ENCODE measurements at places on chromosomes 1 and 21.

DNA sequence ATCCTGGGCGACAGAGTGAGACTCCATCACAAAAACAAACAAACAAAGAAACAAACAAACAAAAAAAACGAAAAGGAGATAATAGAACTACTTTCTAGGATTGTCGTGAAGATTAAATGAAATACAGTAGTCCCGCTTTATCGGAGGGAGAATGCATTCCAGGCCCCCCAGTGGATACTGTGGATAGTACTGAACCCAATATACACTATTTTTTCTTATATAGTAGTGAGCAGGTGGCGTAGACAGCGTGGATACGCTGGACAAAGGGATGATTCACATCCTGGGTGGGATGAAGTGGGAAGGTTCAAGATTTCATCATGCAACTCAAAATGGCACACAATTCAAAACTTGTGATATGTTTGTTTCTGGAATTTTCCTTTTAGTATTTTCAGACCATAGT lies 8.0 kb downstream of the SLC35F3 start:
- DNase-seq, result no peak

DNA sequence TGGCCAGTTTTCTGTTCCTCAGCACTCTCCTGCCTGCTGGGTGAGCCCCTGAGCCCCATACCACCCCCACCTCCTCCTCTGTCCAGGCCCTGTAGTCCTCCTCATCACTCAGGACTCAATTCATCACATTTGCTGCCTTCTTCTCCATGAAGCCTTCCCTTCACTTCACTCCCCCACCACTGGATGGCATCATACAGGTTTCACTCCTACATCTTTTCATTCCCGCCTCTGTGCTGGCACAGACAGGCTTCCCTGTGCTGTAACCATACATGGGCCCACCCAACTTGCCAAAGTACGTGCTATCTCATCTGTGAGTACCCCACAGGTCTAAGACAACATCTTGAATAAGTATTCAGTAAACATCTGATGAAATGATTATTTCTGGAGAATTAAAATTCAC lies 56.9 kb downstream of the SLC45A1 start:
- DNase-seq, result no peak

DNA sequence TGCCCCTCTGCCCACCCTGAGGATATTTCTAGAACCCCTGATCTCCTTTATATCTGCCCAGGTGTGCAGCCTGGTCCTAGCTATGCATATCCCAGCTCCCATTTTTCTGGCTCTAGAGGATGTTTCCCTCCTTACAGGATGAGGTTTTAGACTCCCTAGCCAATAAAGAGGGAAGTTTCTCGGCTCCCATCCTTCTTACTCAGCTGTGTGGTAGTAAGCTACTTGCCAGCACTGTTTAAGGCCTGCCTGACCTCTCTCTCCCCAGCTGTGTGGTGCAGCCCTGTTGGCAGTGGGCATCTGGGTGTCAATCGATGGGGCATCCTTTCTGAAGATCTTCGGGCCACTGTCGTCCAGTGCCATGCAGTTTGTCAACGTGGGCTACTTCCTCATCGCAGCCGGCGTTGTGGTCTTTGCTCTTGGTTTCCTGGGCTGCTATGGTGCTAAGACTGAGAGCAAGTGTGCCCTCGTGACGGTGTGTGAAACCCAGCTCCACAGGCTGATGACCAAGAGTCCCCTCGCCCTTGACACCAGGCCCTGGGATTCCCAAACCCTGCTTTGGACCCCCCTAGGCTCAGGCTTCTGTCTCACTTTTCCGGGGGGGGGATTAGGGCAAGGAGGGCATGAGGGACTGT lies 7.8 kb upstream of the P3R3URF start:
- DNase-seq, result no peak

GRCh38 chr1:8541961-8542521 lies 224.1 kb downstream of the SLC45A1 start:
- no peak for DNase-seq

GRCh38 chr21:34684174-34684876 lies 15.5 kb downstream of the CLIC6 start:
- DNase-seq, result no peak

- no peak for DNase-seq
Measured at GRCh38 chr21:35711213-35711612, 349.1 kb downstream of the SETD4 start.

DNA sequence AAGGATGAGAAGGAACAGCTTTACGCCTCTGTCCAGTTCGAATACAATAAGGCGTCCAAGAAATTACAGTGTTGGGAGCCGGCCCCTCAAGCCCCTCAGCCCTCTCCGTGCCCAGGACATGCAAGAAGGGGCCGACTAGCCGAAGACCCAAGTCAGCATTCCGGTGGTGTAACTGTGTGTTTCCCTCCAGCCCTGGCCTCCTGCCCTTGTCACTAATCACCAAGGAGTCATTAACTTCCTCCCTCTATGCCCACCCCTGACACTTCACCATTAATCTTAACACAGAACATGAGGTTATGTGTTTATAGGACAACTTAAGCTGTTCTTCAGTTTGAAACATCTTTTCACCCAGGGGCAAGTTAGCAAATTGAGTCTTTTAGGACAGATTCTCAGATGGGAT lies 16.4 kb upstream of the C4BPB start:
- no peak for DNase-seq

- no peak for DNase-seq
Measured at GRCh38 chr1:109777436-109777835, 13.7 kb upstream of the EPS8L3 start.

GRCh38 chr1:212167098-212167497 lies 118.1 kb upstream of the PPP2R5A start:
- DNase-seq, result no peak

DNA sequence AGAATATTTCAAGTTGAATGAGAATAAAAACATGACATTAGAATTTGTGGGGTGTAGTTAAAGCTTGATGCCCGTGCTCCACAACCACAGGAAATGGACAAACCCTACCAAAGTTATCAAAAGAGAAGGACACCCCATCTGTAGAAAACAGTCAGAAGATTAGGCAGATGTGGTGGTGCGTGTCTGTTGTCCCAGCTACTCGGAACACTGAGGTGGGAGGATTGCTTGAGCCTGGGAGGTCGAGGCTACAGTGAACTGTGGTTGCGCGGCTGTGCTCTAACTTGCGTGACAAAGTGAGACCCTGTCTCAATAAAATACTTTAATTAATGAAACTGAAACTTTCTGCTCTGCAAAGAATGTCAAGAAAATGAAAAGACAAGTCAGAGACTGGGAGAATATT lies 1.5 kb upstream of the SPATC1L start:
- no peak for DNase-seq

DNA sequence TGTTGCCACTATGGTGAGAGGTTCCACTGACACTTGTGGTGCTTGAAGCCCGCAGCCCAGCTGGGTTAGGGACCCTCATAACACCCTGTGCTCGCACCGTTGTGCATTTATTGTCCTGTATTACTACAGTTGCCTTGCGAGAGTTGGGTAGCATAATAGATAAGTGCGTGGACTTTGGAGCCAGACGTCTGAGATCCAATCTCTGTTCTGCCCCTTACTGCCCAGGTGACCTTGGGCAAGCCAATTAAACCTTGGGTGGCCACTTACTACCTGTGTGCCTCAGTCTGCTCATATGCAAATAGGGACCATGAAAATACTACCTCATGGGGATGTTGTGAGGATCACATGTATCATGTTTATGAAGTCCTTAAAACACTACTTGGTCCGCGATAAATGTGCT lies 13.3 kb downstream of the C8B start:
- DNase-seq, result no peak

- DNase-seq, result no peak
Measured at GRCh38 chr1:180376800-180377199, 125.6 kb downstream of the ACBD6 start.

DNA sequence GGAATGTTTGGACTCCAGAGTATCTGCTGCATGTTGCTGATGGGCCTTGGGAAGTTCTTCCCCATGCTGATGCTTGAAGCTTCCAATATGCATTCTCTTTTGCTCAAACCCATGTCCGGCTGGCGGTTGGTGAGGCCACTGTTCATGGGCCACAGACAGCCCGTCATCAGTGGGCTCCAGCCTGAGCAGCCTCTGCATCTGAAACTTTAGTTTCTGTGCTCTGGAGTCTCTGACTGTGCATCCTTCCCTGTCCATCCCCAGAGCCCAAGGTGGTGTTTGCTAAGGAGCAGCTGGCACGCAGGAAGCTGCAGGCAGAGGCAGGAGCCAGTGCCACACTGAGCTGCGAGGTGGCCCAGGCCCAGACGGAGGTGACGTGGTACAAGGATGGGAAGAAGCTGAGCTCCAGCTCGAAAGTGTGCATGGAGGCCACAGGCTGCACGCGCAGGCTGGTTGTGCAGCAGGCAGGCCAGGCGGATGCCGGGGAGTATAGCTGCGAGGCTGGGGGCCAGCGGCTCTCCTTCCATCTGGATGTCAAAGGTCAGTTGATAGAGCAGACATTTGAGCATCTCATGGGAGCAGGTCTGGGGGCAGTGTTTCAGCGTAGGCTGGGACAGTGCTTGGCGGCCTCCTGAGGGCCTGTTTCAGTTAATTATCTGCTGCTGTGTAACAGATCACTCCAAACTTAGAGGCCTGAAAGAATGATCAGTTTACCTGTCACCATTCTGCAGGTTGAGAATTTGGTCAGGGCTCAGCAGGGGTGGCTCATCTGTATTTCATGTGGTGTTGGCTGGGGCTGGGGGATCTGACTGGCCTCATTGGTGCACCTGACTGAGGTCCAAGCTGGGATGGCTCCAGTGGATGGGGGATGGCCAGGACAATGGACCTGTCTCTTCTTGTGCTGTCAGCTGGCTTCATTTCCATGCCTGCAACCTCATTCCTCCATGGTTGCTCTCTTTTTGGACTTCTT lies 16.6 kb downstream of the OBSCN start:
- DNase-seq, result no peak

GRCh38 chr1:61836649-61837048 lies 94.4 kb downstream of the PATJ start:
- no peak for DNase-seq

DNA sequence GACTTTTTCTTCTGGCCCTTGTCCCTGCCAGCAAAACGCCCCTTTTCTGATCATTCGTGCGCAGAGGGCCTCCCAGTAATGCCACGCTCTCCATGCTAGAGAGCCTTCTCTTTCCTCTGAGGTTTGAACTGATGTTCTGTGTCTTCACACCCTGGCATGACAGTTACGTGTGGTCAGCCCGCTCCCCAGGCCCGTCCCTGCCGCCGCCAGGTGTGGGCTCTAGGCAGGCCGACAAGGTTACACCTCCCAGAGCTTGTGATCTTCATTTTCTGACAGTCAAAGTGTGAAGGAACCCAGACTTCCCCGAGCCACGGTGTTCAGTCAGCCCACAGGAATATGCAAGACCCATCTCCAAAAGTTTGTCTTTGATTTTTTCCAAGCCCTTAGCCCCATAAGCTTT lies 265.6 kb downstream of the TM2D1 start:
- no peak for DNase-seq

DNA sequence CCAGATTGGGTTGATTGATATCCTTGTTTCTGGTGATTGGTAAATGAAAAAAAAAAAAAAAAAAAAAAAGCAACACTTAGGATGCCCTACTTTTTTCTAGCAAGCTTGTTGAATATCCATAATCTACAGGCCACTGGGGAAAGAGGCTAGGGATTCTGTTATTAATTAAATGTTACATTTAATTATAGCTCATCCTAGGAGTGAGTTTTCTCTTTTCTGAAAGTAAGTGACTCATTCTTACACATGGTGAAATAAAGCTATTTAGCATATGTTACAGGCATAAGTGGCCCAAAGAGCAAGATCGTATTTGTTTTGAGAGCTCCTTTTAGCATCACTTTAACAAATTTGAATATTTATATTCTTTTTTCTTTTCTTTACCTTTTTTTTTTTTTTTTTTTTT lies 94.5 kb downstream of the FNBP1L start:
- DNase-seq, result no peak

- DNase-seq, result no peak
Measured at GRCh38 chr1:203058676-203058935, 27.2 kb downstream of the MYOG start.

DNA sequence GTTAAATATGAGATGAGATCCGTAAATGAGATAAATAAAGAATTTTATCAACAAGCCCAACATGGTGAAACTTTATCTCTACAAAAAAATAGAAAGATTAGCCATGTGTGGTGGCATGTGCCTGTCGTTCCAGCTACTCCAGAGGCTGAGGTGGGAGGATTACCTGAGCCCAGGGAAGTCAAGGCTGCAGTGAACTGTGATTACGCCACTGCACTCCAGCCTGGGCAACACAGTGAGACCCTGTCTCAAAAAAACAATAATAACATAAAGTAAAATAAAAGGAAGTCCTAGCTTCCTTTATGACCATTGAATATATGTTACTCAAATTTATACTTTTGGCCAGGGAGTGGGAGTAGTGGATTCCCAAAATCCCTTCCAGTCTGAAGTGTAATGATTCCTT lies 48.7 kb upstream of the TEKT2 start:
- DNase-seq, result no peak
